ENCODE measurements at places on chromosomes 2 and 18.

- DNase-seq: no peak
Measured at GRCh38 chr2:64904413-64905329, 84.5 kb upstream of the SLC1A4 start.

- no peak for DNase-seq
Measured at GRCh38 chr2:234099266-234099665, 48.8 kb downstream of the SPP2 start.

GRCh38 chr2:104848526-104848925, 5.4 kb upstream of the POU3F3 start:
- DNase-seq: no peak

GRCh38 chr2:160207804-160208654, 8.0 kb upstream of the ITGB6 start:
- no peak for DNase-seq

- DNase-seq: no peak
Measured at GRCh38 chr18:11495441-11495840, 114.0 kb upstream of the SLC35G4 start.

DNA sequence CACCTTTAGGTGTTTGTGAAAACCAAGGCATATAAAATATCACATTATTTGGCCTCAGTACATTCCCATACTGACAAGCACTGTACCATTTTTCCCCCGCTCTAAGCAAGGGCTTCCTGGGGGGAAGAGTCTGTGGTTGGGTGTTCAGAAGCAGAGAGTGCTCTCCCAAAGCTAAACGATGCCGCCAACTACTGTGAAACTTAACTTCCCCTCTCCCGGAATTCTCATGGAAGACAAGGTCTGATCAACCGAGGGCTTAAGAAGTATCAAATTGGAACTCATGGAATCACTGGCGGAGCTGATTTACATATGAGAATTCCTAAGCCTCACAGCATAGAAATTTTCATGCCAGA, 433 bp upstream of the MFF start:
- DNase-seq: no peak

GRCh38 chr2:156306821-156307220, 25.7 kb downstream of the NR4A2 start:
- DNase-seq: no peak

DNA sequence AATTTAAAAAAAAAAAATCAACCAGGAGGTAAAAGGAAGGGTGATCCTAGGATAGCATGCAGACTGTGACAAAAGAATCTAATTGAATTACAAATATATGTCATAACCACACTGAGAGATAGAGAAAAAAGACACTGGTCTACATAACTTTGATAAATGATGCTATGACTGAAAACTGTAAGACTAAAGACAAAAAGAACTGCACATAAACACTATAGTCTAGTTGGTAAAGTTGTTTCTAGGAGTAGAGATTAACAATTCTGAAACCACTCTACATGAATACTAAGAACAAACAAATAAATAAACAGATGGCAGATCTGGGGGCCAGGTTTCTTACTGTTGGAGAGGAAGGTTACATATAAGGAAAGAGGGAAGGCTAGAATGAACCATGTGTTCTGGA, 14.6 kb upstream of the CHAC2 start:
- DNase-seq: no peak

DNA sequence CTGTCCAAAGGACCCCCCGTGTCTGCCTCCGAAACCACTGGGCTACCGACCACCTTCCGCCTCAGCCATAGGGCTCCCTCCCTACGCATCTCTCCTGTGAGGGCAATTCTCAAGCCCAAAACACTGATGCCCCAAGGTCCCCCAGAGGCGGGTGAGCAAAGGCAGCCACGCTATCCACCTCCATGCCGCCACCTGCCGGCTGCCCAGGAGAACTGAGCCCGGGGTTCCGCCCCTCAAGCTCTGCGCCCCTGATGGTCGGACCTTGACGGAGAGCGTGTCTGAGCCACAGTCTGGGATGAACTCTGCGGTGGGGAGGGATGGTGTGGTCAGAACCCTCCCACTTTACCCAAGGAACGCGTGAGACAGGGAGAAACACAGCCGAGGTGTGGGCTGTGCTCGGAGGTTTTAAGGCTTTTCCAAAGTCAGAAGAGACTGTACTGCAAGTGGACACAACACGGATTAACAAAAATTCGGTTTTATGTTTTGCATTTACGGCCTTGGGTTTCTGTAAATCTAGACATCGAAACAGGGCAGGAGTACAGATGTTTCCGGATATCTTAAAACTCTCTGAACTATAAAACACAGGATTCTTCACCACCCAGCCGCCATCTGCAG, 114.1 kb downstream of the ZNF516 start:
- no peak for DNase-seq

DNA sequence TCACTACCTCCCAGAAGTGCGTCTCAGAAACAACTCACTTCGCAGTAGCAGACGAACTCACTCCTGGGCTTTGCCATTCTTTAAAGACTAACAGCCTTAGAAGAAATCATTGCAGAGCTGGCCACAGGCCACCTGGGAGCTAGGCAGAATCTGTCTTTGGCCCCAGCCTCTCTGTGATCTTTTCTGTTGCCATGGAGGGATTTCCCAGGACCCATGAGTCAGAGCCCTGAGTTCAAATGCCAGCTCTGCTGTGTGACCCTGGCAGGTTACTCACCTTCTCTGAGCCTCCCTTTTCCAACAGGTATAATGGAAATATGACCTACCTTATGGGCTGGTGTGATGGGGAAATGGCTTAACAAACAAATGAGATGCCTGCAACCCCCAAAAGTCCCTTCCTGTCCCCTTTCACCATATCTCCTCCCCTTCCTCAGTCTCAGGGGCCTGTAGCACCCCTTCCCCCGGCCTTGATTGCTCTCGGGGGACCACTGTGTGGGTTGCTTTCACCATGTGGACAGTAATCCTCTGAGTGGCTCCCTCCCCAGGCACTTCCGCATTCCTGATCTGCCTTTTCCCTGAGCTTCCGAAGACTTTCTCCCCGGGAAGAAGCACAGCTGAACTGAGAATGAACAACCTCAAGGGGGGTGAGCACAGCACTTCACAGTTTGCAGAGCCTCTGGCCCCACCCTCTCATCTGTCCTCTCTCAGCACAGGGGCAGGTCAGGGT, 34.0 kb upstream of the SLC66A3 start:
- DNase-seq: no peak

All from NCI-H1436 treated with DMSO at 0.1 percent for 48 hours (cell line).